Activated T-cell treated with anti-CD3 and anti-CD28 coated beads, Interleukin-2, amount 50 U/mL, for 4 hours (primary cell): ENCODE measurements at places on chromosomes 1 and 21. TPM values are rescaled to one million over a fixed set of nuclear protein-coding genes. Genes with fewer than 3 reads are reported as not detected.

PM20D1 gene
- 0.20 TPM for total RNA-seq

LINGO4 gene
- total RNA-seq = 0.08 TPM

LDLRAD1 gene
- not detected for total RNA-seq

AGRN gene
- total RNA-seq = 15.2 TPM

ZBTB7B gene
- 52.2 TPM for total RNA-seq

NR0B2 gene
- not detected for total RNA-seq

AIM2 gene
- 36.4 TPM for total RNA-seq
